Esophagus muscularis mucosa (tissue), 4 donors: ENCODE measurements at places on chromosomes 7 and 10.

DNA sequence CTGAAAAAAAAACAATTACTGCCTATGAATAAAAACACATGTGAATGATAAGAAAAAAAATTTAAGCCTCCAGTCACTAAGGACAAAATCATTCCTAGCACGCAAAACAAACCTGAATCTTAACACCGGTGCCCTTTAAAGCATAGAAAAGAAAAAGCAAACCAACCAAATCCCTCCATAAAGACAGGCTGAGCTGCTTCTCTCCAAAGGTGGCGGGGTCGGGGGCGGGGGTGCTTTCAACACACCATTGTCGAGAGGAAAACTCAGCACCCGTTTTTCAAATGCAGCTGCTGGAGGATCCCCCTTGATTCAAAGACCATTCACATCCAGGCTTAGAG, 1.4 kb downstream of the ST8SIA6 start:
- DNase-seq = no peak

DNA sequence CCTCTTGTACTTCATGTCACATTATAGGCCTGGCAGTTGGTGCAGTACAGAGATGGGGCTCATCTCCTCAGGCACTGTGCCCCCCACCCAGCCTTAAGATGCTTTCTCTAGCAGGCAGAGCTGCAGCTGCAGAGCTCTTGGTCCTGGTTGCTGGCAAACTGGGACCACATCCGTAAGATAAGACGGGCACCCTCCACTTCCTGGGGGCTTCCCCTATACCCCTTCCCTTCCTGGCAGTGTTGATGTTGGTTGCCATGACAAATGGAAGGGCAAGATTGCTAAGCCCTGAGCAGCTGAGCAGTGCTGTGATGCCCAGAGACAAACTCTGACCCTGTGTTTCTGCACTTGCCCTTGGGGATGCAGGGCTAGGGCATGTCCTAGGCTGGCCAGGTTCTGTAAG, 103.4 kb upstream of the ANLN start:
- DNase-seq = no peak

DNA sequence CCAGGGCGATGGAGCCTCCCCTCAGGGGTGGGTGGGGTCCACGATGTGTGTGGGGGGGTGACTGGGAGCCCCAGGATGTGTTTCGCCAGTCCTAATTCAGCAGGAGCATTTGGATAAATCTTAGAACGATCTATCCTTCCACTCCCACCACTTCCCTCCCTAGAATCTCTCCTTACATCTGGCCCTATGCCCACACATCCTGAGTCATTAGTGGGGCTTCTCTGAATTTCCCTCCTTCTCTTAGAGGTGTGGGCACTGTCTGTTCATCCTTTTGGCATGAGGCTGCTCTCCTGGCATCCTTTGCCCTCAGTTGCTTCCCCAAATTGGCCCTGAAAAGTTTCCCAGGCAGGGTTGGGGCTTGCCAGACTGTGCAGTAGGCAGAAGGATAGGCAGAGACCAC, 1.6 kb downstream of the GHRHR start:
- DNase-seq = no peak

GRCh38 chr7:47392241-47392759, 189.6 kb downstream of the TNS3 start:
- no peak for DNase-seq

DNA sequence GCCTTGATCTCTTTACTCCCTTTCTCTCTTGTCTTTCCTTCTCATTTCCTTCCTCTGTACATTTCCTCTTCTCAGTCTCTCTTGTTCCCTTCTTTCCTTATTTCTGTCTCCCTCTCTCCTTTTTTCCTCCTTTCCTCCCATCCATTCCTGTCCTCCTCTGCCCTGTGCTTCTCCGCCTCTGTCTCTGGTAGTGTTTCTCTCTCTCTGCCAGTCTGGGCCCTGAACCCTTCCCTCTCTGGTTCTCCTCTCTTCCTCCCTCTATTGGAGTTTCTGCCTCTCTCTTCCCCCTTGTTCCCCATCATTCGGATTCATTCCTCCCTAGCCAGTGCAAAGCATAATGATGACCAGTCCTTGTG, 13.2 kb upstream of the PAX2 start:
- DNase-seq = no peak

- DNase-seq = no peak
Observed at GRCh38 chr10:116748041-116748440, 5.7 kb upstream of the HSPA12A start.

GRCh38 chr10:102779680-102780526, 36.2 kb downstream of the WBP1L start:
- no peak for DNase-seq

GRCh38 chr10:59229441-59229840, 53.0 kb downstream of the PHYHIPL start:
- no peak for DNase-seq

GRCh38 chr10:87054373-87055295, 34.5 kb downstream of the FAM25A start:
- DNase-seq = peak; percentile 57

- DNase-seq = no peak
Observed at GRCh38 chr10:27622596-27622995, 118.5 kb downstream of the RAB18 start.

GRCh38 chr10:112526139-112526538, 79.1 kb downstream of the VTI1A start:
- DNase-seq = no peak

GRCh38 chr7:81638198-81638597, 131.6 kb downstream of the HGF start:
- no peak for DNase-seq

DNA sequence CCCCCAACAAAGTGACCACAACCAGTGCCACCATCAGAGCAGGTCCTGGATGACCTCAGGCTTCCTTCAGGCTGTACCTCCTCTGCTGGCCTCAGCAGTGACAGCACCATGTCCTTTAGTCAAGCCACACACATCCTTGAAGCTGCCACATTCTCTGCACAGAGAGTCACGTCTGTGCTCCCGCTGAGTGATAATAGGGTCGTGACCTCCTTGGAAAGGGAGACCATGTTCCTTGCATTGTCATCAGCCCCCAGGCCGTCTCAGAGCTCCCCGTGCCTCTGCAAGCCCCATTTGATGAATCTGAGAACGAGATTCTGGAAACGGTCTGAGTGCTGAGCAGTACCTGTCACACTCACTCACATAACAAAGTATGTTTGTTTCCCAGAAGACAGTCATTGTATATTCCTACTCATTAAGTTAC, 106.5 kb upstream of the PRR15 start:
- DNase-seq = no peak

GRCh38 chr10:9069136-9069535, 1014.6 kb downstream of the GATA3 start:
- no peak for DNase-seq

DNA sequence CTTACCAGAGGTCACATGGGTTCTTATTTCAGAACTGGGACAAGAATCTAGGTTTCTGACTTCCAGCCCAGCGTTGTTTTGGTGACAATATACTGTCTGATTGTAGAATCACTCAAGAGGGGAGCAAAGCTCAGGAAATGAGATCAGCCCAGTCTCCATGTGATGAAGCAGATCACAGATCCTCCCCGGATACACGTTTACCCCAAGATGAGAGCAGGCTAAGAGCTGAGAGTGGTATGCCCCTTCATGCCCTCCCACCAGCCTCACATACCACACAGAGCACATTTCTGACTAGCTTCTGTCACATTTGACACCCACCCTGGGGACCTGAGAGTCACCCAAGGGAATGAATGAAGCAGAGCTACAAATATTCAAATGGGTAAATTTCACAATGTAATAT, 27.1 kb upstream of the PRKCQ start:
- no peak for DNase-seq

- DNase-seq = no peak
Observed at GRCh38 chr7:12119620-12120303, 91.3 kb upstream of the TMEM106B start.

- DNase-seq = no peak
Observed at GRCh38 chr7:47301105-47301477, 280.8 kb downstream of the TNS3 start.

DNA sequence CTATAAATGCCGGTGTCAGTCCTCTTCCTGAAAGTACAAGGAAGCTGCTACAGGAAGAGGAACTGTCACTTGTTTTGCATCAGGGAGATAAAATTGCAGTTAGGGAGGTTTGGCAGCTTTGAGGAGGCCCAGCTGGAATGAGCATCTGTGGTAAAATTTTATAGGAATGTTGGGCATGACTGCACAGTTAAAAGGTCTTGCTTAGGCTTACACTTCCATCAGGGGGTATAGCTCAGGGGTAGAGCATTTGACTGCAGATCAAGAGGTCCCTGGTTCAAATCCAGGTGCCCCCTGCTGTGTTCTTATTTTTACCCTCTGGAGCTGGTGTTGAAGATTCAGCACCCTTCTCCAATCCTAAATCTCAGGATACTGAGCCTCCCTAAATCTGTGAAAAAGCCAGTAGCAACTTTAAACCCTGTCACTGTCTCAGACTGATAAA, 65.9 kb downstream of the ZNF467 start:
- DNase-seq = peak; percentile 70

- DNase-seq = no peak
Observed at GRCh38 chr10:116961406-116962251, 43.4 kb downstream of the SHTN1 start.
